Glomerular endothelial cell (primary cell): ENCODE measurements at places on chromosomes 4 and X. TPM values are rescaled to one million over a fixed set of nuclear protein-coding genes. Genes with fewer than 3 reads are reported as not detected.

CCDC110 gene
- 0.41 TPM in 1 of 2 replicates, not detected in the other for total RNA-seq

AMELX gene
- total RNA-seq: not detected in 2 replicates

TCEAL7 gene
- total RNA-seq: 8.5 and 16.2 TPM in 2 replicates

IL1RAPL1 gene
- 1.2 and 1.7 TPM in 2 replicates for total RNA-seq

PNMA3 gene
- total RNA-seq: 0.58 TPM in 1 of 2 replicates, not detected in the other

CEP135 gene
- total RNA-seq: 3.7 and 9.2 TPM in 2 replicates

HSFX2 gene
- total RNA-seq: 0.35 TPM in 1 of 2 replicates, not detected in the other

RRH gene
- total RNA-seq: not detected in 2 replicates

CT45A3 gene
- not detected in 2 replicates for total RNA-seq

MAPK10 gene
- 0.06 and 0.10 TPM in 2 replicates for total RNA-seq

RIBC1 gene
- 2.3 TPM in 1 of 2 replicates, not detected in the other for total RNA-seq

LUZP4 gene
- total RNA-seq: not detected in 2 replicates

SHROOM4 gene
- 39.6 and 48.9 TPM in 2 replicates for total RNA-seq

ZIC3 gene
- total RNA-seq: not detected in 2 replicates

SPANXN3 gene
- total RNA-seq: not detected in 2 replicates

FHDC1 gene
- total RNA-seq: 0.24 and 0.88 TPM in 2 replicates

MCUB gene
- 59.2 and 109 TPM in 2 replicates for total RNA-seq

ADGRG2 gene
- total RNA-seq: not detected in 2 replicates

NPY2R gene
- total RNA-seq: not detected in 2 replicates

LDB2 gene
- 57.1 and 69.8 TPM in 2 replicates for total RNA-seq

ASB9 gene
- 10.6 and 17.0 TPM in 2 replicates for total RNA-seq

USP38 gene
- 22.8 and 25.8 TPM in 2 replicates for total RNA-seq

REPS2 gene
- total RNA-seq: 2.8 and 10.4 TPM in 2 replicates

KIT gene
- 54.5 and 129 TPM in 2 replicates for total RNA-seq

MAGEC3 gene
- total RNA-seq: not detected in 2 replicates

MMGT1 gene
- 13.4 and 14.6 TPM in 2 replicates for total RNA-seq

MFAP3L gene
- 1.6 and 3.1 TPM in 2 replicates for total RNA-seq

NCAPG gene
- total RNA-seq: 7.3 and 10.0 TPM in 2 replicates

RTL9 gene
- total RNA-seq: not detected in 2 replicates
